ENCODE measurements at places on chromosomes 3 and 15.
A peak's percentile ranks its signal among the peaks of the same experiment; 100 is the strongest.

GRCh38 chr3:64408770-64409169 lies 183.5 kb upstream of the PRICKLE2 start:
- DNase-seq: no peak

GRCh38 chr15:38195191-38195901 lies 57.3 kb upstream of the SPRED1 start:
- no peak for DNase-seq

- no peak for DNase-seq
Measured at GRCh38 chr15:59329570-59330350, 42.9 kb downstream of the MYO1E start.

DNA sequence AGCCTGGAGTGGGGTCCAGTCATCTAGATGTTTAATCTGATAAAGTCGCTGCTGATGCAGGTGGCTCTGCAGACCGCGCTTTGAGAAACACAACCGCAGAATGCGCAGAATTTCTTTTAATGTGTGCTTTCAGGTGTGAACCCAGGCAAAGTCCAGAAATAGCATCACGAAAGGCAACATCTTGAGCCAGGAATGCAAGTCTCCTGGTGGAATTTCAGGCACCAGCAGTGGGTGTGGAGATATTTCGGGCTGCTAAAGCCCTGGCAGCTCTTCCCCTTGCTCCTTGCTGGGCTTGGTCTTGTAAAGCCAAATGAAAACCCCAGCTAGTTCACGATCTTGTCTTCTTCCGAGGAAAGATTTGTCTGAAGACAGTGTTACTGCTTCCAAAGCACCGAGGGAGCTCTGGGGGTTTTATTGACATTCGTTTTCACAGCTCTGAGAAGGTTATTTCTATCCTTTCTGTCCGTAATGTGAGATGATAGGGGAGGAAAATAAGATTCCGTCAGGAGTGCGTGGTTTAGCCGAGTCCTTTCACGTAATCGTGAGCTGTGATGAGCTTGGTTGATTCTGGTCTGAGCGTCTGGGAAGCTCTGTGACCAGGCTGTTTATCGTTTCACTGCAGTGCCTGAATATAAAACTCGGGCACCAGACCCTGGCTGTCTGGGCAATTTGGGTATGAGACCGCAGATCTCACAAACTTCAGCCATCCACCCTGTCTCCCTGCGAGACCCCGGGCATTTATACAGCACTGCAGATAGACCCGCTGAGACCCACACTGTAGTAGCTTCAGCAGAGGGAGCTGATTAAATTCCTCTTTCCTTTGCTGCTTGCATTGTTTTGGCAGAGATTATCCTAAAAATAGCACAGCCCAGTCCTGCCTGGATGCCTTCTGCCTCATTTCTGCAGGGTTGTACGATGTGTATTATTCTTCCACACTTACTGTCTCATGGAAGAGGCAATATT lies 67.0 kb upstream of the SLC25A26 start:
- DNase-seq: no peak

GRCh38 chr15:65259367-65259797 lies 27.3 kb downstream of the PARP16 start:
- DNase-seq: peak; percentile 11

DNA sequence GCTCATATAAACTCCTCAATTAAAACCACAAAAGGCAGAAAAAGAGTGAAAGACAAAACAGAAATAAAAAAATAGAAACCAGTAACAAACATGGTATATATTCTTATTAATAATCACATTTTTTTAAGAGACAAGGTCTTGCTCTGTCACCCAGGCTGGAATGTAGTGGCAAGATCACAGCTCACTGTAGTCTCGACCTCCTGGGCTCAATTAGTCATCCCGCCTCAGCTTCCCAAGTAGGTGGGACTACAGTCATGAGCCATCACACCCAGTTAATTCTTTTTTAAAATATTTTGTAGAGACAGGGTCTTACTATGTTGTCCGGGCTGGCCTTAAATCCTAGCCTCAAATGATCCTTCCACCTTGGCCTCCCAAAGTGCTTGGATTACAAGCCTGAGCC lies 37.1 kb downstream of the FAM240A start:
- DNase-seq: peak; percentile 34

GRCh38 chr3:172329070-172329469 lies 119.2 kb downstream of the GHSR start:
- no peak for DNase-seq

DNA sequence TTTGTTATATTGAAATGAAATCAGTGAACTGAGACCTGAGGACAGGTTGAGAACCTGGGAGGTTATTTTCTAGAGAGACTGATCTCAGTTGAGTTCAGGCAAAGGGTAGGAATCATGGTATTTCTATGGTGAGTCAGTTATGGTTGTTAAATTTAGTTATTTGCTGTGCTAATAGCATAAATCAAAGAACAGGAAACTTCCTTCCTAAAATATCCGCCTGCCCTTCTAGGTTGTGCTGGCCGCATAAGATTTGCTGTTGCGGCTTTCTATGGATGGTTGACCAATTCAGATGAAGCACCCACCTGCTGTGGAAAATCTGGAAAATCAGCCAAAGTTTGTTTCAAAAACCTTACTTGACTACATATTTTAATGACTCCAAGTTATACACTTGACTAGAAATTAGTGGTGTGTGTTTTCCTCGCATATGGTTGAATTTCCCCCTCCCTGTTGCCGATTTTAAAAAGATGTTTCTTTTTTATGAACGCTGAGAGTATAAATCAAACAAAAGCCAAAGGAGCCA lies 52.6 kb downstream of the PLCL2 start:
- no peak for DNase-seq

DNA sequence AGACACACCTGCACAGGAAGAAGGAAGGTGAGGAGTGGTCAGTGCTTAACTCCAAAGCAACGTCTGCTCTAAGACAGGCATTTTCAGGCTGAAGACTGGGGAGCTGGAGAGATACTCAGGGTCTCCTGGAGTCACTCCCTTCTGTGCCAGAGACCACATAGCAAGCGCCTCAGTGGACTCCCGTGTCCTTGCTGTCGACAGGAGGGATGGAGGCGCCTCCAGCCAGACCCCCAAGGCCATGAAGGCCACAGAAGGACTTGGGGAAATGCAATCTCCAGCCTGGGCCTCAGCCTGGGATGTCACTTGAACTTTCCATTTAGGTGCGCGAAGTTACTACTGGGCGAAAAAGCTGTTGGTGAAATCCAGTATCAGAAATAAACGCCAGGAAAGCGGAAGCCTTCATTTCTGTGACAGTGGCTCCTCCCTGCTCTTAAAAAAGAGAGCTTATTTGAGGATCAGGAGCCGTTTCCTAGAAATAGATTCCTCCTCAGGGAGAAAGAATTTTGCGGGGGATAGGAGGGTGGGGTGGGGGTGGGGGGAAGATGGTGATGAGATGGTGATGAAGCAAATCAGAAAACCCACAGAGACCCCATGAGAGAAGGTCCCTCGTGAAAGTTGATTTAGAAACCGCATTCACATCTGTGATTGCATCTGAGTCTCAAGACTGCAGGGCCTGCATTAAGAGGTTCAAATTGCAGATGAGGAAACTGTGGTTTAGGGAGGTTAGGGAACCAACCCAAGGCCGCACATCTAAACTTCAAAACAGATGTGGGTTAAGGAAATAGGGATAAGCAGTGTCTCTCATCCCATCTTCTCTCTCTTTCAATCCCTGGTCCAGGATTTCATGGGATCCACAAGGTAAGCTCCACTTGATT lies 78.8 kb downstream of the ATP2B2 start:
- no peak for DNase-seq

GRCh38 chr15:73879426-73879825 lies 6.1 kb downstream of the TBC1D21 start:
- DNase-seq: no peak

DNA sequence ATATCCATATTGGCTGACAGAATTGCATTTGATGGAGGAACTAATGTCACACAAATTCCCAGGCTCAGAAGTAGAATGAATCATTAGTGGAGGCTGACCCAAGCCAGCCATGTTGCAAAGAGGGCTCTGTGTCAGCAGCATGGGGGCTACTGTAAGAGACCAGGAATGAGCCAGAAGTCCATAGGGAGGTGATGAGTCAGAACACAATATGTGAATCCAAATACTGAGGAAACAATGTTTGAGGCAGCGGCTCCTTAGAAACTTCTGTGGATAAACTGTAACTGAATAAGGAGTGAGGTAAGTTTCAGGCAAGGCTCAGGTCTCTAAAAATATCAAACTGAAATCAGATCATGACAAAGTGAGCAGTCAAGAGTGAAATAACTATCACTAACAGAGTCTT lies 170.7 kb downstream of the WDR72 start:
- DNase-seq: no peak

DNA sequence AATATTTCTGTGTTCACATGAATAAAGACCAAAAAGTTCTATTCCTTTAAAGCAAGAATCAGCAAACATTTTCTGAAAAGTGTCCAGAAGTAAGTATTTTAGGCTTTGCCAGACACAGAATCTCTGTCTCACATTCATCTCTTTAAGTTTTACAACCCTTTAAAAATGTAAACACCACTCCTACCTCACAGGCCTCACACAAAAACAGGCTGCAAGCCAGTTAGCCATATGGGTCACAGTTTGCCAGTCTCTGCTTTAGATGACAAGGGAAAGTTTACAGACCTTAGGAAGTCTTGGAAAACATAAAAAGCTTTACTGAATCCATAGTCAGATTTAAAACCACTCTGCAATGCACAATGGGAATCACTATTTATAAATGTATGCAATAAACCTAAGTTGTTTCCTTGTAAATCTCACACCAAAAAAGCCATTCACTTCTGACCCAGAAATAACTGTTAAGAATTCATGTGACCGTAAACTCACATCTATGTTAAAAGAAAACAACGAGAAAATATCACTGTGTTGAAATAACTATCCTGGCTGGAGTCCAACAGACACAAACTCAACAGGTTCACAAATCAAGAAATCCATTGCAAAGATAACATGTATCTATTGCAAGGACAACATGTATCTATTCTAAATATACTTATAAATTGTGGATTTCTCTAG lies 308.2 kb downstream of the ULK4 start:
- DNase-seq: no peak

DNA sequence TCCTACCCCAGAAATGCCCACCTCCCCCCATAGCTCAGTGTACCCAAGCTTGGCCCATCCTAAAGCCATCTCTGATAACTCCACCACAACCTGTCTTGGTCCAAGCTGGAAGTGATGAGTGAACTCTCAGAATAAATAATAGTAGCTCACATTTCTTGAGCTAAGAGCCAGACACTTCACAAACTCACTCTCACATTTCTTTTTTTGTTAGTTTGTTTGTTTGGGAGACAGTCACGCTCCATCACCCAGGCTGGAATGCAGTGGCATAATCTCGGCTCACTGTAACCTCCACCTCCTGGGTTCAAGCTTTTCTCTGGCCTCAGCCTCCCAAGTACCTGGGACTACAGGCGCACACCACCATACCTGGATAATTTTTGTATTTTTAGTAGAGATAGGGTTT lies 46.2 kb downstream of the LIPC start:
- no peak for DNase-seq

DNA sequence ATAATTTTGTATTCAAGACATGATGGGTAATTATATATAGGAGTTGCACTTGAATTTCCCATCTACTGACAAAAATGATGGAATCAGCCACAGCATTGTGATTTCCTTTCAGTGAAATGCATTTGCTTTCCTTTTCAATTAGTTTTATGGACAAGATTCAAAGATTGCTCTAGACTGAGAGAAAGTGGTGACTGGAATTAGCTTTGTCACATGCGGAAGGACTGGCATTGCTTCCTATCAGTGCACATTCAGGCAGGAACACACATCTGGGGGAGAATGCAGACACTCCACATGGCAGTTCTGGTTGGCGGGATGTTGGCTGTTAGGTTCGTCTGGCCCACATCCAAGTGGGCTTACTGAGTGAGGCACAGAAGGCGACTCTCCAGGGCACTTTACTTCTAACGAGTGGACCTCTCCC lies 399.3 kb upstream of the RGMA start:
- DNase-seq: no peak

GRCh38 chr3:99646107-99646435 lies 7.7 kb downstream of the COL8A1 start:
- no peak for DNase-seq

DNA sequence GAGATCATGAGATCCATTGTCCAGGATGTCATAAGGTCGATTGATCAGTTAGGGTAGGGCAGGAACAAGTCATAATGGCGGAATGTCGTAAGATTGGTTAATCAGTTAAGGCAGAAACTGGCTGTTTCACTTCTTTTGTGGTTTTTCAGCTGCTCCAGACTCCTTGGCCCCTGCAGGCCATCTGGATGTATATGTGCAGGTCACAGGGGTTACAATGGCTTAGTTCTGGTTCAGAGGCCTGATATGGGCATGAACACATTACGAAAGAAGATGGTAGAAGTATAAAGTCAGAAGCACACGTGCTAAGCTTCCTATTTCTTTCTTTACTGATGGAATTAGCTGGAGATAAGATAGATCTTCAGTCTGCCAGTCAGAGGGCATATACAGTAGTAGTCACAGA lies 315.4 kb upstream of the LRRC3B start:
- DNase-seq: no peak

DNA sequence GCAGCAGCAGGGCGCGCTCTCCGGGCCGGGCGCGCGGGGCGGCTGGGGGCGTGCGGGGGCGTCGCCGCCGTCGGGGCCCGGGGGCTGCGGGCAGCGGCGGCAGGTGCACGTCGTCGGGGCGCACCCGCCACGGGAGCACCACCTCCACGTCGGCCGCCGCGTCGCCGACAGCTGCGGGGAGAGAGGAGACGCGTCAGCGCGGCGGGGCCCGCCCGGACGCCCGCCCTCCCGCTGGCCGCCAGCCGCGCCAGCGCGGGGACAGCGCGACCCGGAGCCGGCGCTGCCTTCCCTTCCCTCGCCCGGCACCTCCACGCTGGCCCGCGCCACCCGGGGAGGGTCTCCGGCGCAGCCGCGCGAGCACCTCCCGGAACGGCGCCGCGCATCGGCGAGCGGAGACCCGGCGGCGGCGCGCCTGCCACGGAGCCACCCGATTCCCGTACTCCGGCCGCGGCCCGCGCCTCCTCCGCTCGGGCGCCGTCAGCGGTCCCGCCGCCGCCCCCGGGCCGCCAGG lies 481 bp downstream of the ADAMTS17 start:
- DNase-seq: no peak

DNA sequence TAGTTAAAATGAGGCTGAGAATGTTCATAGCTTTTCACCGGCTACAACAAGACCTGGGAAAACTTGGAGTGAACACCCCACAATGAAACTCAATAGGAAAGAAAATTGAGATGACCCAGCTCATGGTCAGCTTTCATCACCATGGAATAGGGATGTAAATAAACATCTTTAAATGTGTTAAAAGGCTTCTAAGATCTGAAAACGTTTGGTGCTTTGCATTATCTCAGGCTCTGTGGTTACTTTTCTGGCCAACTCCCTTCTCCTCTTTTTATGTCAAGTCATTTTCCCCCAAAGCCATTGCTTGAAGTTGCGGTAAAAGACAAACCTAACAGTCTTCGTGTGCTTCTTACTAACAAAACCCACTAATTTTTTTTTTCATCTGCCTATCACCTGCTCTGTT lies 195.8 kb downstream of the MECOM start:
- DNase-seq: no peak

DNA sequence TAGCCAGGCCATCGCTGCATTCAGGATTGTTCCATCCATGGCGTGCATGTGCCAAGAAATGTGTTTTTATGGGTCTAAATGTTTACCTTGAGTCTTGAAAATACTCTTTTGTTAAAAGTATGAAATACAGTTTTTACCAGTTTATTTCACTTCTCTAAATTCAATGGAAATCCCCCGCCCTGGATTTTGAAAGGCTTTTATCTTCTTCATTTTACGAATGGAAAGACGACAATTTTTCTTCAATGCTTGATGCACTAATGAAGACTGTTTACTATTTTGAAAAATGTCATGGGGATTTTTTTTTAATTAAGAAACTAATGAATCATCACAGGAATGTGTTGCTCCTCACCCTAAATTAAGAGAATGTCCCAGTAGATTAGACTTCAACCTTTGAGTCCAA lies 83.5 kb downstream of the FAM81A start:
- DNase-seq: no peak
